Activated naive CD4-positive, alpha-beta T cell treated with anti-CD3 and anti-CD28 coated beads, Interleukin-2, amount 50 U/mL, for 72 hours (primary cell): ENCODE measurements at places on chromosomes 11 and 22. TPM values are rescaled to one million over a fixed set of nuclear protein-coding genes. Genes with fewer than 3 reads are reported as not detected.

TTC36 gene
- total RNA-seq = 0.93 TPM

NLRP14 gene
- total RNA-seq = 0.21 TPM

SCN4B gene
- total RNA-seq = 0.25 TPM

C22orf23 gene
- not detected for total RNA-seq

OLFML1 gene
- total RNA-seq = not detected

CTSW gene
- total RNA-seq = 16.8 TPM

VPS51 gene
- total RNA-seq = 60.4 TPM

MS4A8 gene
- not detected for total RNA-seq

TMEM109 gene
- total RNA-seq = 95.1 TPM

TMEM45B gene
- 2.9 TPM for total RNA-seq

APOL5 gene
- not detected for total RNA-seq

NUDT8 gene
- total RNA-seq = 27.6 TPM

KIAA1671 gene
- 2.0 TPM for total RNA-seq

BET1L gene
- 53.3 TPM for total RNA-seq

NARS2 gene
- total RNA-seq = 18.5 TPM

SYT12 gene
- total RNA-seq = 0.05 TPM

CAPN1 gene
- 119 TPM for total RNA-seq

GRAMD1B gene
- total RNA-seq = 36.7 TPM

CASP5 gene
- total RNA-seq = not detected

OR51E2 gene
- not detected for total RNA-seq

C11orf91 gene
- not detected for total RNA-seq

IGF2 gene
- 0.31 TPM for total RNA-seq

OOSP1 gene
- total RNA-seq = not detected

MMP11 gene
- 0.32 TPM for total RNA-seq

AIFM3 gene
- 0.12 TPM for total RNA-seq

SCT gene
- total RNA-seq = not detected

APOL3 gene
- 70.0 TPM for total RNA-seq

UBQLNL gene
- total RNA-seq = 0.21 TPM

MS4A3 gene
- not detected for total RNA-seq

MS4A4A gene
- total RNA-seq = not detected

GAB4 gene
- total RNA-seq = not detected

MIOX gene
- 0.25 TPM for total RNA-seq

OR52N4 gene
- 0.41 TPM for total RNA-seq

PGGHG gene
- total RNA-seq = 97.8 TPM

OR10A2 gene
- total RNA-seq = 0.10 TPM

CRYBB2 gene
- total RNA-seq = not detected

C11orf86 gene
- total RNA-seq = not detected

RAB36 gene
- total RNA-seq = not detected

TAGLN gene
- 1.5 TPM for total RNA-seq

GLB1L3 gene
- 7.3 TPM for total RNA-seq

INPP5J gene
- 0.43 TPM for total RNA-seq

GPR83 gene
- total RNA-seq = 0.11 TPM

NRXN2 gene
- total RNA-seq = 0.84 TPM

C11orf87 gene
- not detected for total RNA-seq

CYTH4 gene
- total RNA-seq = 69.7 TPM

E2F8 gene
- total RNA-seq = 35.8 TPM

TSSK2 gene
- total RNA-seq = not detected

MS4A6E gene
- total RNA-seq = not detected
